ENCODE measurements at places on chromosomes 5 and 9. TPM values are rescaled to one million over a fixed set of nuclear protein-coding genes. Genes with fewer than 3 reads are reported as not detected.

IFNA21 gene
- total RNA-seq: not detected

CCDC152 gene
- total RNA-seq: 2.6 TPM

DNA sequence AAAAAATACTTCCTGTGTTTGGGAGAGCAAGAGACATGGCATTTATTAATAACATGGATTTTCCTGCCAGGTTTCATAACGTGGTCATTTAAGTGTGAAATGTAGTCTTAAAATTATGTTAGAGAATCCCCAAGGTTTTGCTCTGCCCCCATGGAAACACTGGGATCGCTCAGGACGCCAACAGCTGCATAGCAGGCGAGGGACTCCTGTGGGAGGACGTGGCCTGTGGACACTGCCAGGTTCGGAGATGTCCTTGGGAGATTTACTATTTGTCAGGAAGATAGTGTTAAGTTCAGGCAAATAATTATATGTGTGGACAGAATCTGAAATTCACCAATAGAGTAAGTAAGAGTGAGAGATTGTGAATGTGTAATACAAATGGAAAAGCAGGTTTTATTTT is 977 bp downstream of the BTNL9 start:
- DNase-seq: no peak
- peaks cover 18% of the 10 kb centered on the region for H3K27me3 ChIP-seq
- no peaks in the 10 kb centered on the region for H3K4me1 ChIP-seq

SAP30L gene
- total RNA-seq: 30.0 TPM

- H3K27ac ChIP-seq: no peak overlapping the region
- H3K27me3 ChIP-seq: no peaks in the 10 kb centered on the region
- no peak overlapping the region for H3K4me3 ChIP-seq
- no peaks in the 10 kb centered on the region for H3K36me3 ChIP-seq
These were observed 163.3 kb upstream of the HMHB1 start for GRCh38 chr5:143648696-143649095.

DNA sequence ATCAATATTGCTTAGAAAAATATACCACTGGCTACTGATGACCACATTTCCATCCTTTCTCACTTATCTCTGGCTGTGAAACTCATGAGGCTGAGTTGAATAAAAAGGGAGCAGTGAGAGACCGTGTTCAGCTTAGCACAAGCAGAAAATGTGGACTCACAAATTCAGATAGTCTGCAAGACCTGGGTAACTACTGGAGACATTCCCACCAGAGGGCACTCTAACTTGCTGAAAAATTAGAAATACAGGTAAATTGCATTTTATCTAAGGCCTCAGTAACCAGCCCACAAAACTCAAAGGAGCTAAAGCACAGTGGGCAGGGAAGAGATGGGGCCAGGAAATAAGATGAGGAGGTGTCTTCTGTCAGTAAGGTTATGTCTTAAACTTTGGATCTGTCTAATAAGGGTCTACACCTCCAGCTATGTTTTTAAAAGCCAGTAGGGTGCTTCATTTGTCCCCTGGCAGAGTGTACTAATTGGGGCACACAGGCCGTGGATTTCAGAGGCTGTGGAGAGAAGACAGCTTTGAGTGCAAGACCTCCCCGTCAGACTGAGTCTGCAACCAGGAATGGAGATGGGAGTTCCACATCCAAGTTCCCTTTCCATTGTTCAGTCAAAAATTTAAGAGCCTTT is 8.7 kb upstream of the NDUFB6 start:
- H3K27ac ChIP-seq: no peak overlapping the region
- DNase-seq: peak; percentile 43
- H3K4me1 ChIP-seq: no peaks in the 10 kb centered on the region

SLC34A3 gene
- not detected for total RNA-seq

ORM2 gene
- not detected for total RNA-seq

- H3K27me3 ChIP-seq: no peaks in the 10 kb centered on the region
- no peak overlapping the region for H3K27ac ChIP-seq
- no peak overlapping the region for H3K4me3 ChIP-seq
These were observed 45.8 kb downstream of the AK8 start for GRCh38 chr9:132832171-132832881.

ANXA2R gene
- 5.4 TPM for total RNA-seq

DNA sequence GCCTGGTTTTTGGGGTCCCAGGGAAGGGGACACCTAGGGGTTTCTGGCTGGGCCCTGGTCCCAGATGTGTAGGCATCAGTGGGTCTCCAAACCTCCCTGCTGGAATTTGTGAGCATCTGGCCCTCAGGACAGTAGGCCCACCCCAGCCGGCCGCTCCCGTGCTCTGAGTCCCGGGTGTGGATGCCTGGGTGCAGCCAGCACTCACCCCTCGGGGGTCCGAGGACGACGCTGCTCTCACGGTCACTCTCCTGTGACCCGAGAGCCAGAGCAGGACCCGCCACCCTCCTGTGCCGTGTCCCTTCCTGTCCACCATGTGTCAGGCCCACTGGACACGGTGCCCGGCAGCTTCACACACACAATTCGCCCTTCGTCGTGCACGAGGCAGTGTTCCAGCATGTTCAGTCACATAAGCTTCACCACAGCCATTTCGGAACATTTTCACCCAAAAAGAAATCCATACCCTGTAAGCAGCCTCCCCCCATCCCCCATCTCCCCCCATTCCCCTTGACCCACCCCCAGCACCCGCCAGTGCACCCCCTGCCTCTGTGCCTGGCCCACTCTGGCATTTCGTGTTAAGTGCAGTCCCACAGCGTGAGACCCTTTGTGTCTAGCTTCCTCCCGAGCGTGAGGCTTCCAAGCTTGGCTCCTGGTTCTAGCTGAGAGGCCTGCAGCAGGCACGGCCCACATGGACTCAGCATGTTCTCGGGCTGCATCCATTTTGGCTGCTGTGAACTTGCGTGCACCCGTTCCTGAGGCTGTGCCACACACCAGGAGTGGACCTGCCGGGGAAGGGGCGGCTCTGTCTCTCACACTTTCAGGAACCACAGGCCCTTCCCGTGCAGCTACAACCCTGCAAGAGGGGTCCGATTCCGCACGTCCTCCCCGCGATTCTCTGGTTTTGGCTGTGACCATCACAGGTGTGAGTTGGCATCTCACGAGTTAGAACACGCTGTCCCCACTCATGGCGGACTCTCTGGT is 40.5 kb downstream of the NKD2 start:
- no peaks in the 10 kb centered on the region for H3K4me1 ChIP-seq
- H3K36me3 ChIP-seq: peaks cover 34% of the 10 kb centered on the region
- no peak for DNase-seq
- H3K4me3 ChIP-seq: no peak overlapping the region

DNA sequence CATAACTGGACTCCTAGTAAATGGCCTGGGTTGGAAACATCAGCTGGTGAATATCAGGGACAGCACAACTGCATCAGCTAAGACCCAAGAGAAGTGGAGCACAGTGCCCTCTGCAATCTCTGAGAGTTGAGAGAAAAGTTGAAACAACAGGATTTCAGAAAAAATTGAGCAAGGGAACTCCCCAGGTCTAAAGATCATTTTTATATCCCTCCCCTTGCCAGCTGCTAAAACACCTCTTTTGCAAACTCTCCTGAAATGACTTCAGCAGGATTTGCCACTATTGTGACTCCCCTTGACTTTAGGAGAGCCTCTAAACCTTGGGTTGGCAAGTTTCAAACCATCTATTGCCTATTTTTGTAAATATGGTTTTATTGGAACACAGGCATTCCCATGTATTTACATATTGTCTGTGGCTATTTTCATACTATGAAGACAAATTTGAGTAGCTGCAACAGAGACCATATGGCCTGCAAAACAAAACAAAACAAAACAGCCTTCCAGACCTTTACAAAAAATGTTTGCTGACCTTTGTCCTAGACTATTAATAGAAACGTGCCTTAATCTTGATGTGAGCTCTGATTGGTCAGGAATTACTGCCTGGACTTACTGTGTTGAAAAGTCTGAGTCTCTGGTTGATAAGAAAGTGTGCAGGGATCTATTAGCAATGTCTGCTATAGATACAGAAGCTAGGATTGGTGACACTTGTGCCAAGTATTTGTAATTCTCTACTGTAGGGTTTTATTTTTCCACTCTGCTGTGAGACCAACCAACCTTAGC is 37.7 kb upstream of the PLPPR1 start:
- no peak overlapping the region for H3K27ac ChIP-seq
- no peaks in the 10 kb centered on the region for H3K4me1 ChIP-seq
- no peaks in the 10 kb centered on the region for H3K27me3 ChIP-seq

ANKRD34B gene
- not detected for total RNA-seq

TERT gene
- total RNA-seq: not detected

DNA sequence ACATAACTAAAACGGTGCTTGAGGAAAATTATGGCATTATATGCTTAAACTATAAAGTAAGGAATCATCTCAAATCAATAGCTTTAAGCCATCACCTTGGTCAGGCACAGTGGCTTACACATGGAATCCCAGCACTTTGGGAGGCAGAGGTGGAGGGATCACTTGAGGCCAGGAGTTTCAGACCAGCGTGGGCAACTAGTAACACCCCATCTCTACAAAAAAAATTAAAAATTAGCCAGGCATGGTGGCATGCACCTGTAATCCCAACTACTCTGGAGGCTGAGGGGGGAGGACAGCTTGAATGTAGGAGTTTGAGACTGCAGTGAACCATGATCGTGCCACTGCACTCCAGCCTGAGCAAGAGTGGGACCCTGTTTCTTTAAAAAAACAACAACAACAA is 22.6 kb downstream of the ACTL7A start:
- H3K27ac ChIP-seq: no peak overlapping the region
- no peak for DNase-seq
- H3K36me3 ChIP-seq: peaks cover 84% of the 10 kb centered on the region

All from tibial nerve (tissue), 4 donors.